ENCODE measurements at places on chromosomes 3 and 15.

GRCh38 chr3:166223120-166223519 lies 385.9 kb upstream of the BCHE start:
- DNase-seq = no peak

DNA sequence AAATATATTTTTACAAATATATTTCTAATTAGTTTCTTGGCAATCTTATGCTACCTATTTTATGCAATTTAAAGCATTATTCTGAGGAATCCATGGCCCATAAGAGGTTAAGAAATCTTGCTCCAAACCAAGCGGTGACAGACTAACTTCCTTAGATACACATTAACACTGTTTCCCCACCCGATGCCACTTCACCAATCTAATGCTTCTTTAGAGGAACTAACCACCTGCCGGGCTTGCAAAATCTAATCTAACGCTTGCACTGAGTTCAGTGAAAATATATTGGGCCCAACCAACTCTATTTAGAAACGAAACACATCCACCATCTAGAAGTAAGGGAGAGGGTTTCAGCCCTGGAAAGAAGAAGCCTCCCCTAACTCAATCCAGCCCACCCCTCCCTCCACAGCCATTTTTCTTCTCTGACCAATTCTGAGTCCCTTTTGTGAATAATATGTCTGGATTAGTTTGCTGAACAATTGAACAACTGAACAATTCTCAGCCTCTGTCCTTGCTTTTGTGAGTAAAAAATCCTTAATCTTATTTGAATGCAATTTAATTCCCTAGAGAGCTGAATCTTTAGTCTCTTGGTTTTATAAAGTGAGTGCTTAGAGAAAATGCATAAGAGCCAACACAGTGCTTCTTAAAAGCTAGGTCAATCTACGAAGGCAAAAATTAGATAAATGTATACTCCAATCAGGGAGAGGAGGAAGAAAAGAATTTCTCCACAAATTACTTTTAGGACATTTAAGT lies 150.4 kb upstream of the ADAMTS9 start:
- DNase-seq = no peak

- DNase-seq = no peak
These were observed 34.1 kb downstream of the CGNL1 start for GRCh38 chr15:57410373-57410772.

DNA sequence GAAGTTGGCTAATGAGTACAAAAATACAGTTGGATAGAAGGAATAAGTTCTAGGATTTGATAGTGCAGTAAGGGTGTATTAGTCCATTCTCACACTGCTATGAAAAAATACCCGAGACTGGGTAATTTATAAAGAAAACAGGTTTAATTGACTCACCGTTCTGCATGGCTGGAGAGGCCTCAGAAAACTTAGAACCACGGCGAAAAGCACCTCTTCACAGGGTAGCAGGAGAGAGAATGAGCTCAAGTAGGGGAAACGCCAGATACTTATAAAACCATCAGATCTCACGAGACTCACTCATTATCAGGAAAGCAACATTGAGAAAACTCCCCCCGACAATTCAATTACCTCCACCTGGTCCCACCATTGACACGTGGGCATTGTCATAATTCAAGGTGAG lies 483.3 kb downstream of the TUSC7 start:
- DNase-seq = no peak

- DNase-seq = no peak
These were observed 52.1 kb downstream of the NEK10 start for GRCh38 chr3:27317096-27317495.

- DNase-seq = no peak
These were observed 537.2 kb upstream of the IL12A start for GRCh38 chr3:159451482-159451881.

DNA sequence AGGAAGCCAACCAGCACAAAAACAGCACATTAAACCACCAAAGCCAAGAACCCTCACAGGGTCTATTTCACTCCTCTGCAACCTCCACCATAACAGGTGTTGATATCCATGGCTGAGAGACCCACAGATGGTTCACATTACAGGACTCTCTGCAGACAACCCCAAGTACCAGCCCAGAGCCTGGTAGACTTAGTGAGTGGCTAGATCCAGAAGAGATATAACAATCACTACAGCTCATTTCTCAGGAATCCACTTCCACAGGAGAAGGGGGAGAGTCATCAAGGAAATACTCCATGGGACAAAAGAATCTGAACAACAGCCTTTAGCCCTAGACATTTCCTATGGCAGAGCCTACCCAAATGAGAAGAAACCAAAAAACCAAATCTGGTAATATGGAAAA lies 168.1 kb upstream of the CD96 start:
- DNase-seq = no peak

GRCh38 chr3:42739401-42740158 lies 33.5 kb downstream of the CCDC13 start:
- no peak for DNase-seq

GRCh38 chr15:39376371-39376909 lies 204.4 kb upstream of the THBS1 start:
- no peak for DNase-seq

GRCh38 chr15:101709466-101709865 lies 14.8 kb downstream of the TARS3 start:
- DNase-seq = no peak

DNA sequence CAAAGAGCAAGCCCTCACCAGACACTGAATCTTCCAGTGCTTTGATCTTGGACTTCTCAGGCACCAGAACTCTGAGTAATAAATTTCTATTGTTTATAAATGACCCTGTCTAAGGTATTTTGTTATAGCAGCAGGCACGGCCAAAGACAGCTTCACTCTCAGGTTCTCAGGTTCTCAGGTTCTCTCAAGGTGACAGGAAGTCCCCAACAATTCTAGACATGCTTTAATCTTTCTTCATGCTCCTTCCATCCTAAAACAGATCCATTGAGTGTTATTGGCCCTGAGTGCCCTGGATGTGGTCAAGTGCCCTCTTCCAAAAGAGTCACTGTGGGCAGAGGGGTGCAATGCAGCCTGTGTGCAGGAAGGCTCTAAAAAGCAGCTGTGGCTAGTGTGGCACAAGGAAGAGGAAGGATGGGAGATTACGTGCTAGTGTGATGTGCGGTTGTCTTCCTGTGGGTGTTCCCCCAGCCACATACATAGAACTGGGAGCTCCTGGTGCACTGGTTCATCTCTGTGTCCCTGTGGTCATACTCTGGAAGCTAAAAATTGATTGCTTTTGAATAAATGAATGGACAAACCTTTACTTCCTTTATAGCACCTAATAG lies 11.0 kb upstream of the RAB7A start:
- no peak for DNase-seq
